ENCODE measurements at places on chromosomes 2 and 18. TPM values are rescaled to one million over a fixed set of nuclear protein-coding genes. Genes with fewer than 3 reads are reported as not detected.

Gene CABLES1
- 2.1 TPM for total RNA-seq

Gene AFG3L2
- total RNA-seq, result 32.6 TPM

Gene MRO
- total RNA-seq, result 0.82 TPM

Gene PTH2R
- total RNA-seq, result not detected

Gene SAP130
- total RNA-seq, result 5.4 TPM

Gene BCL2
- total RNA-seq, result 4.1 TPM

Gene SRD5A2
- total RNA-seq, result not detected

Gene LHCGR
- total RNA-seq, result not detected

Gene CELF4
- total RNA-seq, result 2.5 TPM

Gene RESP18
- not detected for total RNA-seq

Gene IL1F10
- not detected for total RNA-seq

Gene WNT6
- not detected for total RNA-seq

Gene MCM6
- total RNA-seq, result 12.2 TPM

Gene TMEM200C
- not detected for total RNA-seq

Gene SNED1
- total RNA-seq, result 27.7 TPM

Gene FMNL2
- 16.5 TPM for total RNA-seq

Gene SERPINB3
- not detected for total RNA-seq

Gene PDCD1
- total RNA-seq, result 0.12 TPM

Gene PSMA8
- total RNA-seq, result not detected

Gene ZBTB7C
- total RNA-seq, result 0.85 TPM

Gene RIT2
- not detected for total RNA-seq

Gene PMS1
- total RNA-seq, result 6.2 TPM

Gene FAP
- 62.3 TPM for total RNA-seq

Gene EGR4
- not detected for total RNA-seq

Gene DSG1
- total RNA-seq, result not detected

Gene DUSP2
- 6.6 TPM for total RNA-seq

Gene MZT2A
- 128 TPM for total RNA-seq

Gene CPLX4
- not detected for total RNA-seq

Gene ADCYAP1
- not detected for total RNA-seq

Gene ACYP2
- 12.3 TPM for total RNA-seq
